Activated naive CD8-positive, alpha-beta T cell treated with anti-CD3 and anti-CD28 coated beads for 36 hours (primary cell): ENCODE measurements at places on chromosomes 16 and 17. TPM values are rescaled to one million over a fixed set of nuclear protein-coding genes. Genes with fewer than 3 reads are reported as not detected.

- peak; percentile 48 for DNase-seq
- peaks cover 15% of the 10 kb centered on the region for H3K36me3 ChIP-seq
- H3K27me3 ChIP-seq = no peaks in the 10 kb centered on the region
- peaks cover 8% of the 10 kb centered on the region for H3K4me1 ChIP-seq
- peak overlapping the region; percentile 91 for H3K4me3 ChIP-seq
- H3K27ac ChIP-seq = peak overlapping the region; percentile 98
These were observed 805 bp upstream of the C16orf95 start for GRCh38 chr16:87317750-87318644.

- H3K4me3 ChIP-seq = no peak overlapping the region
- no peak overlapping the region for H3K27ac ChIP-seq
- DNase-seq = no peak
- H3K36me3 ChIP-seq = no peaks in the 10 kb centered on the region
- H3K4me1 ChIP-seq = no peaks in the 10 kb centered on the region
These were observed 68.2 kb upstream of the IRX6 start for GRCh38 chr16:55255733-55256282.

Gene PARD6A
- 9.4 TPM for total RNA-seq

- H3K4me3 ChIP-seq = no peak overlapping the region
- H3K27me3 ChIP-seq = no peaks in the 10 kb centered on the region
These were observed 12.3 kb downstream of the LRRC3C start for GRCh38 chr17:39939588-39940419.

DNA sequence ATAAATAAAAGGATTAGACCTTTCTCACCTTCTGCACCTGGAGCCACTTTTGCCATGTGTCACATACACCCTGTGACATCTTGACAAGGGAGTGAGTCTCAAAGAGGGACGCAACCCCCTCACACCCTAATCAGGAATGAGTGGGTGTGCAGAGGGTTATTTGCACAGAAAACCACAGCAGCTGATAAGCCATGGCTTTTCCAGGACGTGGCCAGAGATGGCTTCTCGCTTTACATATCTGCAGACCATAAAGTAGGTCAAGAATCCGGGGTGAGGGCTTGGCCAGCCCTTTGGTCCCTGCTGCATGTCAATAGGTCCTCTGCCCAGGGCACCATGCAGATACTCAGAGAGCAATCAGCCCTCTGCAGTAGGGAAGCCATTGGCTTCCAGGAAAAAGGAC is 2.4 kb upstream of the CD300LF start:
- H3K27me3 ChIP-seq = peaks cover 19% of the 10 kb centered on the region
- DNase-seq = no peak
- peaks cover 2% of the 10 kb centered on the region for H3K4me1 ChIP-seq
- H3K27ac ChIP-seq = no peak overlapping the region
- no peak overlapping the region for H3K4me3 ChIP-seq
- no peaks in the 10 kb centered on the region for H3K36me3 ChIP-seq

- no peaks in the 10 kb centered on the region for H3K36me3 ChIP-seq
- no peak for DNase-seq
- H3K4me1 ChIP-seq = peaks cover 48% of the 10 kb centered on the region
- no peak overlapping the region for H3K4me3 ChIP-seq
These were observed 13.2 kb downstream of the ZFPM1 start for GRCh38 chr16:88466175-88466862.

GRCh38 chr16:23509782-23510163 is 521 bp downstream of the GGA2 start:
- H3K4me1 ChIP-seq = peaks cover 37% of the 10 kb centered on the region
- H3K36me3 ChIP-seq = peaks cover 47% of the 10 kb centered on the region
- peak overlapping the region; percentile 86 for H3K4me3 ChIP-seq
- peak; percentile 17 for DNase-seq

DNA sequence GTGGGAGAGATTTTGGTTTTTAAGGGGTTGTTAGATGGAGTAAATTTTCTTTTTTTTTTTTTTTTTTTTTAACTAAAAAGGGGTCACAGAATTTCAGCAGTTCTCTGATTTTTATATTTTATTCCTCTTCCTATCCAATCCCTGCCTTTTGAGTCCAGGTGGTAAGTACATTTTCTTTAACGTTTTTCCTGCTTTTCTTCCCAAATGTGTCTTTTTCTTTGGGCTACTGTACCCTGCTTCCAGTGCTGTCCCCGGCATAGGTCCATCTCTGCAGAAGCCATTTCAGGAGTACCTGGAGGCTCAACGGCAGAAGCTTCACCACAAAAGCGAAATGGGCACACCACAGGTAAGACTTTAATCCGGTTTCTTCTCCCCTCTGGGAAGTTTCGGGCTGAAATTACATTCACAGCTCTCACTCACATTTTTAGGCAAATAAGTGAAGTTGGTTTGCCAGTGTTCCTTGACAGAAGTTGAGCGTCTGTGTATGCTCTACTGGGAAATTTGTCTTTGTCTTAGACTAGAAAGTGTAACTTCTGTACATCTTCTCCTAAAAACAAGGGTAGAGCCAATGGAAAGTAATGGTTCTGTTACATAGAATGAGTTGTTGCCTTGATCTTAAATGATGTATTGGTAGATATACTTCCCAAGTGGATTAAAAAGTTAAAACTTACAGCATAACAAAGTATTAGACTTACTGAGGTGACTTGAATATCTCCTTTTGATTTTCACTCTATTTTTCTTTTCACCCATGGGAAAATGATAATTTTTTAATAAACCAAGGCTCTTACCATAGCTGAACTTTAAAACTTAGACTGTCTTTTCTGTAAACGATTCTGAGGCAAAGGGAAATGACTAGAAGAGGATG is 54.5 kb downstream of the TUBD1 start:
- peak overlapping the region; percentile 100 for H3K27ac ChIP-seq
- peak overlapping the region; percentile 99 for H3K4me3 ChIP-seq
- no peak for DNase-seq
- peaks cover 61% of the 10 kb centered on the region for H3K4me1 ChIP-seq
- peaks cover 43% of the 10 kb centered on the region for H3K27me3 ChIP-seq

Gene TNS4
- total RNA-seq = 7.3 TPM

GRCh38 chr17:48629411-48629759 is 3.2 kb upstream of the HOXB9 start:
- peaks cover 13% of the 10 kb centered on the region for H3K4me1 ChIP-seq
- no peaks in the 10 kb centered on the region for H3K36me3 ChIP-seq
- peaks cover 91% of the 10 kb centered on the region for H3K27me3 ChIP-seq

DNA sequence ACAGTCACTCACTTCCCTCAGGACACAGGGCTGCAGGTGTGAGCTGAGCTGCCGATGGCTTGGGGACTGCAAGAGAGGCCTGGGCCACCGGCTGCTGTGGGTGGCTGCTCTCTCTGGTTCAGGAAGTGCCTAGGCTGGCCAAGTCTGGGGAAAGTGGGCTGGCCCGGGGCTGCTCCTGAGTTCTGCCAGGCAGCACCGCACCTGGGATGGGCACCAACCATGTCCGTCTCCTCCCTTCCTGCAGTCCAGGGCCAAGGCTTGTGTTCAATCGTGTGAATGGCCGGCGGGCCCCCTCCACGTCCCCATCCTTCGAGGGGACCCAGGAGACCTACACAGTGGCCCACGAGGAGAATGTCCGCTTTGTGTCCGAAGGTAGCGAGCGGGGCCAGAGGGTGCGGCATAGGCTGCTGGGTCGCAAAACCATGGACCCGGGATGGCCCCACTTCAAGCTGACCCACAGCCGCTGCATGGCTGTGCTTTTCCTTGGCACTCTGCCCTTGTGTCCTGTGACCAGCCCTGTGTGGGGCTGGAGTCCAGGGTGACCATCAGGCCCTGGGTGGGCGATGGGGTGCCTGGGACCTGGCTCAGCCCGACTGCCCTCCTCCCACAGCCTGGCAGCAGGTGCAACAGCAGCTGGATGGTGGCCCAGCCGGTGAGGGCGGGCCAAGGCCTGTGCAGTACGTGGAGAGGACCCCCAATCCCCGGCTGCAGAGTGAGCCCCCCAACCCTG is 1.8 kb upstream of the WDR90 start:
- no peaks in the 10 kb centered on the region for H3K27me3 ChIP-seq
- H3K36me3 ChIP-seq = peaks cover 14% of the 10 kb centered on the region
- peaks cover 17% of the 10 kb centered on the region for H3K4me1 ChIP-seq
- H3K4me3 ChIP-seq = no peak overlapping the region
- no peak for DNase-seq

GRCh38 chr17:39195568-39196160 is 1.8 kb downstream of the CACNB1 start:
- H3K4me1 ChIP-seq = peaks cover 35% of the 10 kb centered on the region
- peak overlapping the region; percentile 99 for H3K4me3 ChIP-seq
- H3K36me3 ChIP-seq = peaks cover 11% of the 10 kb centered on the region
- peaks cover 3% of the 10 kb centered on the region for H3K27me3 ChIP-seq
- DNase-seq = no peak
- H3K27ac ChIP-seq = no peak overlapping the region

Gene STX1B
- 1.6 TPM for total RNA-seq

Gene CD7
- total RNA-seq = 293 TPM

- H3K36me3 ChIP-seq = peaks cover 2% of the 10 kb centered on the region
- H3K4me1 ChIP-seq = peaks cover 25% of the 10 kb centered on the region
- no peak overlapping the region for H3K4me3 ChIP-seq
- no peaks in the 10 kb centered on the region for H3K27me3 ChIP-seq
These were observed 237.1 kb downstream of the NTN1 start for GRCh38 chr17:9258115-9259015.

Gene OR3A2
- total RNA-seq = 7.2 TPM

GRCh38 chr16:86050591-86051367 is 151.8 kb downstream of the IRF8 start:
- no peak for DNase-seq
- no peak overlapping the region for H3K27ac ChIP-seq
- peaks cover 33% of the 10 kb centered on the region for H3K27me3 ChIP-seq
- H3K4me1 ChIP-seq = peaks cover 6% of the 10 kb centered on the region
- H3K36me3 ChIP-seq = no peaks in the 10 kb centered on the region

DNA sequence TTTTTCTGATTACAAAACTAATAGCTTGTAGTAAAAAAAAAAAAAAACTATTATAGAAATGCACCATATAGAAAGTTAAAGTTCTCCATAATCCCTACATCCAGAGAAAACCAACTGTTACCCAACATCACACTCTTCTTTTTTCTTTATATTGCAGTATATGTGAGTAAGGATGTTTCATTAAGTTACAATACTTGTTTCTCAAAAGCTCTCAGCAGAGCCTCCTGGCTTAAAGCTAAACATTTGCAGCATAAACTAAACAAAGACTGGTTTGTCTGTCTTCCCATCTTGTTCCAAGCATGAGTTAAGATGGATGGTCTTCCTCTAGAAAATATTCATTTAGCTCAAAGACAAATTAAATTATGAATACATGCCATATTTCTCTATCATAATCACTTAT is 25.2 kb downstream of the GRB2 start:
- H3K4me1 ChIP-seq = peaks cover 35% of the 10 kb centered on the region
- H3K27me3 ChIP-seq = no peaks in the 10 kb centered on the region
- H3K36me3 ChIP-seq = peaks cover 6% of the 10 kb centered on the region
- H3K4me3 ChIP-seq = no peak overlapping the region
- no peak overlapping the region for H3K27ac ChIP-seq

Gene SLC12A3
- total RNA-seq = 0.04 TPM

Gene CD68
- 6.7 TPM for total RNA-seq

DNA sequence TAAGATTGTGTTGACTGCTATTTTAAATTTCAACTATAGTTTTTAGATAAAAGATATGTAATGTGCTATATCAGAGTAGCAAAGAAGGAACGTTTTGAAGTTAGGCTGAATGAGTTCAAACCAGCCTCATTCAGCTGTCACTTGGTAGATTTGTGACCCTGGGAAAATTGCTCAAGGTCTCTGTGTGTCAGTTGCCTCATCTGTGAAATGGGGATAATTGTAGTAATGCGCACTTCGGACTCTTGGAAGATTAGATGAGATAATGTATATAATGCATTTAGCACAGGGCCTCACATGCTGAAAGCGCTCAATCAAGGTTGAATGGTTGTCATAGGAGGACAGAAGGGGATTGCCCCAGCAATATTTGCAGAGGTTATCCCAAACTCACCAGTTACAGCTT is 4.7 kb downstream of the BMERB1 start:
- H3K4me1 ChIP-seq = peaks cover 15% of the 10 kb centered on the region
- H3K4me3 ChIP-seq = no peak overlapping the region
- DNase-seq = no peak
- H3K27me3 ChIP-seq = peaks cover 20% of the 10 kb centered on the region
- peak overlapping the region; percentile 20 for H3K27ac ChIP-seq

GRCh38 chr17:20926532-20926931 is 116.3 kb downstream of the USP22 start:
- no peaks in the 10 kb centered on the region for H3K4me1 ChIP-seq
